ENCODE measurements at places on chromosomes 2 and 18.

DNA sequence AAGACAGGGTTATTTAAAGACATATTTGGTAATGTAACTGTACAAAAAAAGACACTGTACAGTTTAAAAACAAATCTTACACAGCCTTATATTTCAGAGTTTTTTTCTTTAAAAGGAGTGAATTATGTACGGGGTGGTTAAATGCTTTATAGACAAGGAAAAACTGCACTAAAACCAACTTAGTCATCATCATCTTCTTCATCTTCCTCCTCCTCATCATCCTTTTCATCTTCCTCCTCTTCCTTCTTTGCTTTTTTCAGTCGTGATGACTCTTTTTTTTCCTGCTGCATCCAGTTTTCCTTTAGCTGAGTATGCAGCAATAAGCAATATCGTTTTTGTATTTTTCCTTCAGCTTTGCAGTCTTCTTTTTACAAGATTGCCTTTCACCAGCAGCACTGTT, 14.6 kb upstream of the MBOAT2 start:
- DNase-seq = no peak

- no peak for DNase-seq
These were observed 678.0 kb upstream of the ZEB2 start for GRCh38 chr2:145197944-145198343.

DNA sequence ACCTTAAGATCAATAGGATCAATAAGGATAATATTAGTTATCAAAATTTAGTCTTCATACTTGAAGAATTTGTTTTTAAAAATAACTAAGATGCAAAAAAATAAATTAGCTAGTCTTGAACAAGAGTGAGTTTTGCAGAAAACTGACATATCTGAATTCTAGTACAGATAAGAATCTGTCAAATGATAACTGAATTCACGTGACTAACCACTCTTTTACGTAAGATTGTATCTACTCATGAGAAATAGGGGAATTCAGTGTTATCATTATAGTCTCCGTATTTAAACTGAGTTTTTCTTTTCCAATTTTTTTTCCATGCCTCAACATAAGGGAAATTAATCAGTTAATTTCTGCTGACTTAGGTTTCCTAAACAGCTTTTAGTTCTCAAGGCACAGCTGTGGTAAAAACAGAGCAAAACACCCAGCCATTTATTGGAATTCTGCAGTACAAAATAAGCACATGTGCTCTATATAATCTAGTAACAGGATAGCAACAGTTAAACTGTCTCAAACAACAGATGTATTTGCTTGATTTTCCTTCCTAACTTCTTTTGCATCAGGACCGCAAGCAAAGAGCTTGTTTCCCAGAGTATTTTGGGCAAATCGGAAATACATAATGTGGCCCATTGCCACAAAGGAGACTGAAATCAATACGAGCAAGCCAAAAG, 19.1 kb downstream of the SLC40A1 start:
- DNase-seq = no peak

- no peak for DNase-seq
These were observed 7.6 kb upstream of the SERPINB12 start for GRCh38 chr18:63534615-63535014.

GRCh38 chr18:31633392-31634330, 42.0 kb downstream of the TTR start:
- DNase-seq = no peak

DNA sequence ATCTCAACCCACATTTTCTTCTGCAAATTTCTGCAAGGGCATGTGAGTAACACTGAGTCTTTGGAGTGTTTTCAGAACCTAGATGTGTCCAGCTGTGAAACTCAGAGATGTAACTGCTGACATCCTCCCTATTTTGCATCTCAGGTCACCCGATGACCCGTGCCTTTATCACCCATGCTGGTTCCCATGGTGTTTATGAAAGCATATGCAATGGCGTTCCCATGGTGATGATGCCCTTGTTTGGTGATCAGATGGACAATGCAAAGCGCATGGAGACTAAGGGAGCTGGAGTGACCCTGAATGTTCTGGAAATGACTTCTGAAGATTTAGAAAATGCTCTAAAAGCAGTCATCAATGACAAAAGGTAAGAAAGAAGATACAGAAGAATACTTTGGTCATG, 8.0 kb downstream of the UGT1A1 start:
- no peak for DNase-seq

- DNase-seq = no peak
These were observed 120.2 kb upstream of the SPOPL start for GRCh38 chr2:138381373-138381772.

GRCh38 chr18:32919799-32920198, 147.0 kb upstream of the KLHL14 start:
- DNase-seq = no peak

GRCh38 chr2:73031725-73032701, 39.5 kb downstream of the SFXN5 start:
- DNase-seq = no peak

- peak; percentile 54 for DNase-seq
These were observed 498.6 kb downstream of the TXNL1 start for GRCh38 chr18:56139792-56140254.

- DNase-seq = no peak
These were observed 18.4 kb downstream of the STK25 start for GRCh38 chr2:241489733-241490680.

- no peak for DNase-seq
These were observed 129.6 kb downstream of the GALNT14 start for GRCh38 chr2:31008561-31009114.

DNA sequence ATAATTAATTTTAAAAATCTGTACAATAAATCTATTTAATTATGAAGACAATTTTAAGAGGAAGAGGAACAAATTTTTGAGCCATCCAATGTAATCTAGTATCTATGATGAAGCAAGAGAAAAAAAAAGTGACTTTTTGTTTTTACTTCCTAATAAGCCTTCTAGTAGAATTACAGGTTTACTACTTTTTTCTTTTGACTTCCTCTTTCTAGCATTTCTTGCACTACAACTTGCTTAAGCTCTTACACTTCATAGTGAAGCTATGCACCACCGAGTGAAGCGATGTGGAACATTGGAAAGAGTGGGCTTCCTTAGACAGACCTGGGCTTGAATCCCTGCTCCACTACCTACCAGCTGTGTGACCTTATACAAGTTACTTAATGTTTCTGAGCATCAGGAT, 2.1 kb downstream of the SERPINB2 start:
- DNase-seq = no peak

DNA sequence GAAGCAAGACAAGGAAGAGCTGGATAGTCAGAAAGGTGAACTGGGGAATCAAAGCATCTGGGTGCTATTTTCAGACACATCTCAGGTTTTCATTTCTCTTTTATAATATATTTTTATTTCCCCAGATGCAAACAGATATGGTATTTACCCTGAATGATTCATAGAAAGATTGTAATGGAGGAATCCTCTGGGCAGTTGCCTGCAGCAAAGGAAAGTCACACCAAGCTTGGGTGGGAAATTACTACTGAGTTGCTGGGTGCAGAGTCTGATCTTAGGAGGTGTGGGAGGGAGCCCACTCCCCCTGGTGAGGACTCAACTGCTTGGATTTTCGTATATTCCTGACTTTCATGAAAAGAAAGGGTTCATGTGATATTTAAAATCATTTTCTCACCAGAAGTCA, 2.1 kb downstream of the EFR3B start:
- no peak for DNase-seq

- no peak for DNase-seq
These were observed 583.2 kb upstream of the ID2 start for GRCh38 chr2:8098476-8099266.

DNA sequence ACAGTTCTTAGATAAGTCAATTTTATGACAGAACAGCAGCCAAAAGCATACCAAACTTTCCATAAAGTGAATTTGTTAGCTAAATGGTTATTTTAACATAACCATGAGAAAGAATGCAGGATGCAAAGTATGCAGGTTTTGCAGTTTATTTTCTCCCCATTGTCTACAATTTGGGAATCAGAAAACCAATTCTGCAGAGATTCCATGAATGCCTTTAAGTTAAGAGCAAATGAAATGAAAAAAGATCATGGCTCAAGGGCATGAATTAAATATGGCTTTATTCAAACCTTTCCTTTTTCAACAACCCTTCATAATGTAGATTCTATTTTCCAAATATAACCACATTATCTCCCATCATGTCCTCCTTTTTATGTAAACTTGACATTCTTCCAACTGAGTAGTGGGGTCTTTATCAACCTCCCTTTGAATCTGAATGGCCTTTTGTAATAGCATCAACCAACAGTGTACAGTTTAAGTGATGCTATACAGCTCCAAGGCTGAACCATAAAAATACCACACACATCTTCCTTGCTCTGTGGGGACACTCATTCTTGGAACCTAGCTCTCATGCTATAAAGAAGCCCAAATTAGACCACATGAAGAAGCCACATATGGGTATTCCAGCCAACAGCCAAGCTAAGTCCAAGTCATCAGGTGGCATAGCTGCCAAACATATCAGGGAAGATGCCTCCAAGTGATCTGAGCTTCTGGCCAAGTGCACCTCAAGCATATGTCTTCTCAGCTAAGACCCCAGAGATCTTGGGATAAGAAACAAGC, 49.8 kb downstream of the PIAS2 start:
- DNase-seq = no peak

DNA sequence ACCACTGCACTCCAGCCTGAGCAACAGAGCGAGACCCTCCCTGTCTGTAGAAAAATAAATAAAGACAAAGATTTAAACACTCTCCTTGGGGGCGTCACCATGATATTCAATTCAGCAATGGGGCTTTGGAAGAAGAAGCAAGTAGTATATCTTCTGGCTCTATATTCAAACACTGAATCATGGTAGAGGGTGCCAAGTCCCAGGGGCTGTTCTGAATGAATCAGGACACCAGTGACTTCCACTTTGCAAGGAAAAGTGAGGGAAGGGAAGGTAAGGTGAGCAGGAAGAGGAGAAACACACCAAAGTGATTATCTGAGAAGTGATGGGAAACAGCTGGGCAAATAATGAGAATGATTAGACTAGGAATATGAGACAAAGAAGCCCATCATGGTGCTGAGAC, 80.5 kb downstream of the AAK1 start:
- DNase-seq = no peak

DNA sequence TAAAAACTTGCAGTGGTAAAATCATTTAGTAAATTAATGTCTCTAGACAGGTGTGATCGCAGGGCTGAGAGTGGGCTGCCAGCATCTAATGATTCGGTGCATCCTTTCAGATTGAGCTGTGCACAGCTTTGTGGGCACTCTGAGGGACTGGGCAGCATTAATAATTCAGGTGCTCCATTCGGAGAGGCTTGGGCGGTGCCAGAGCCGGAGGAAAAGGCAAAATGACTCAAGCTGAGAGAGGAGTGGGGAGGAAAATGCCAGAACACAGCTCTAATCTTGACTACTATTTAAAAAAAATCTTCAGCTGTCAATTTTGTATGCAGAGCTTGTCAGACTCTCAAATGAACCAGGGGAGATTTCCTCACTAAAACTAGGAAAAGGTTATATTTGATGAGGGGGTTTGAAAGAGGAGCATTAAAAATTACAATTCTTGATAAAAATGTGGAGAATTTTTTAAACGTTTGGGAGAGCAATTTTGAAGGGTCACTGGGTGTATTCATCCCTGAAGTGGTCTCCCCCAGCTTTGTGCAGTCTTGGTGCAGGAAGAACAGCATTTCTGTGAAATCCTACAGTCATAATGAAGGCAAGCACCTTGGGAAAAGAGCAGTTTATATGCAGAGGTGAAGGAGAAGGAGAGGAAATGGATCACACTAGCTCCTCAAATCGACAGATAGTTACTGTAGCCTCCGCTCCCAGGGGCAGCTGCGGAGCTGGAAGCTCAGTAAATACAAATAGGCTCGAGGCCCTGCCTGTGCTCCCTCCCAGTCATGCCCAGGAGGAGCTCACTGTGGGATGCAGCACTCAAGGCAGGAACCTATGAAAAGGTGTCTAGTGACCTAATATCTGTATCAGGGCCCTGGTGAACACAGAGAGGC, 535.4 kb upstream of the RAB6C start:
- no peak for DNase-seq

- no peak for DNase-seq
These were observed 46.1 kb downstream of the TACR1 start for GRCh38 chr2:75153221-75153620.

GRCh38 chr2:33230842-33231241, 245.6 kb upstream of the RASGRP3 start:
- DNase-seq = no peak

GRCh38 chr2:106068451-106068850, 125.7 kb downstream of the UXS1 start:
- no peak for DNase-seq

- peak; percentile 46 for DNase-seq
These were observed 128.5 kb upstream of the RAB12 start for GRCh38 chr18:8480506-8481328.

- no peak for DNase-seq
These were observed 135.6 kb upstream of the UNC80 start for GRCh38 chr2:209636076-209636475.

DNA sequence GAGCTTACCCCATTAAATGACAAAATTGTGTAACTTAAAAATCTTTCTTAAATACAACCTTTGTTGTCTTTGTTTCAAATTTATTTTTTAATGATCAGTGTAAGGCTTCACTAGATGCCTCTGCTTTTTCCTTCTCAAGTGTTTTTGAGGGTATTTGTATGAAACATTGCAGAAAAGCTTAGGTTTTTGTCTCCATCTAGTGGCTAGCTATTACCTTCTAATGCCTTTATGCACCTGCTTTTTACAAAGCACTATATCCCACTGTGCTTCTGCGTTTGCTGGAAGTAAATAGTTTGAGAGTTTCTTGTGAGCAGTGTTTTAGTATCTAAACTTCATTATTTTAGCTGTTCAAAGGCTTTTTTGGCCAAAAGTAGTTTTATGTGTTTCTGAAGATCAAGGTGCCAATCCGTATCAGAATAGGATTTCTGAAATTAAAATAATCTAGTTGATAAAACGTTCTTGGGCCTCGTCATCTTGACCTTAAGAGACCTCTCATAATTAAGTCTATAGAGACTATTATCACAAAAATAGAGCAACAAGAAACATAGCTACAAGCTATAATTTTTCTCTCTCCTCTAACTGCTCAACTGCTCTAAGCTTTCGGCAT, 47.0 kb downstream of the IWS1 start:
- no peak for DNase-seq

DNA sequence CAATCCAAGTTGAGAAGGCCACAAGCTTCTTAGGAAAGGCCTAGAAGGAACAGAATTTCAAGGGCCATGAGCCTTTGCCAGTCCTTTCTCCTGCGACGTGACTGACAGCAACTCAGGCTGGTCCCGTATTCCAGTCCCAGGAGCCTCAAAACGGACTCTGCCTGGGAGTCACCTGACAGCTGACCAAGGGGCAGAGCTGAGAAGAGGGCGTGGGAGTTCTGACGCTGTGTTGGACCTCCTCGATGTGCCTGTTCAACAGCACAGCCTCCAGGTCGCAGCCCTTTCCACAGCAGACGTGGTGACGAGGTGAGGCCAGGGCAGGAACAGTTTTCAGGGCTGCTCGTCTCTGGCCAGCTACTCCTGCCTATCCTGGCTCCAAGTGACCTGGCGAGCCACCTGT, 37.6 kb downstream of the CENPO start:
- no peak for DNase-seq

- DNase-seq = no peak
These were observed 98.8 kb upstream of the MGAT4A start for GRCh38 chr2:98829581-98830270.

- no peak for DNase-seq
These were observed 9.0 kb downstream of the CAPN10 start for GRCh38 chr2:240595381-240596079.

- DNase-seq = no peak
These were observed 48.7 kb upstream of the CD226 start for GRCh38 chr18:69996417-69996816.

- no peak for DNase-seq
These were observed 64.5 kb downstream of the LYPD6 start for GRCh38 chr2:149394864-149395263.

GRCh38 chr2:17252258-17252657, 266.0 kb downstream of the RAD51AP2 start:
- DNase-seq = no peak

- DNase-seq = no peak
These were observed 683.4 kb upstream of the FSHR start for GRCh38 chr2:49837561-49838293.

All from hypothalamus (tissue), 51 donors.